Brain (organoid and tissue), 16 donors: ENCODE measurements at places on chromosomes 16 and 17. TPM values are rescaled to one million over a fixed set of nuclear protein-coding genes. Genes with fewer than 3 reads are reported as not detected.

The GSDMA gene
- not detected for polyA plus RNA-seq

The ABCC3 gene
- 0.97 TPM for polyA plus RNA-seq

The SLC12A3 gene
- polyA plus RNA-seq, result not detected

The SDK2 gene
- polyA plus RNA-seq, result 11.0 TPM

The NEUROD2 gene
- polyA plus RNA-seq, result 8.1 TPM

The AOC2 gene
- 0.31 TPM for polyA plus RNA-seq

The KRT40 gene
- polyA plus RNA-seq, result not detected

The KPNA2 gene
- polyA plus RNA-seq, result 168 TPM
